ENCODE measurements at places on chromosomes 3 and 15.

- DNase-seq = no peak
Observed at GRCh38 chr3:36215241-36215640, 165.1 kb upstream of the STAC start.

DNA sequence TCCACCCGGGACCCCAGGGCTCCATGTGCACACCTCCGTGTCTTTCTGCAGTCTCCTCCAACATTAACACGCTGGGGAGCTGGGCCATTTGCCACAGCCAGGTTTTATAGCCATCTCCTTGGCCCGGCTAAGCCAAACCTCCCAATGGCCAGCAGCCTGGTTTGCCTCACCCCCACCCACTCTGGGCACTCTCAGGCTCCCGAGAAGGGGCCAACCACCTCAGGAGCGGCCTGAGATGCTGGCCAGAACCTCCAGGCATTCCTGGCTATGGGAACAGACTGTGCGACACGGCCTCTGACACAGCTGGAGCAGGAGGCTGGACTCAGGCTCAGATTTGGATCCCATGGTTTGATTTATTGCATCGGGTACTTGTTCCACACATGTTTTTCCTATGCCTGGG lies 289.7 kb downstream of the RPLP1 start:
- DNase-seq = no peak

GRCh38 chr3:14274999-14275961 lies 96.7 kb downstream of the LSM3 start:
- no peak for DNase-seq

DNA sequence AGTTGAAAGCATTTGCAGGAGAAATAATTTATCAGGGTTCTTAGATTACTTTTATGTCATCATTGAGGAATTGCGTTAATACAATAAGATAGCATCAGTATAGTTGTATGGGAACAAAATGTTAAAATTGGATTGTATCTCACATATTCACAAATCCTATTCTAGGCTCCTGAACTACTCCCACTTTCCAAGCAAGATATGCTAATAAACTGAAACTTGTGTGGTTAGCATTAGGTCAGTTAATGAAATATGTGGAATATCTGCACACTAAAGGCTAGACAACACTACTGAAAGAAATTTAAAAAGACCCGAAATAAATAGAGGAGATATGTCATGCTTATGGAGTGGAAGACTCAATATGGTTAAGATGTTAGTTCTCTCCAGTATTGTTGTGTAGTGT lies 272.7 kb downstream of the DOCK3 start:
- no peak for DNase-seq

- DNase-seq = no peak
Observed at GRCh38 chr3:196559826-196560225, 8.5 kb downstream of the WDR53 start.

- no peak for DNase-seq
Observed at GRCh38 chr3:1195947-1196346, 103.1 kb downstream of the CNTN6 start.

GRCh38 chr3:98763819-98764418 lies 779 bp downstream of the ST3GAL6 start:
- no peak for DNase-seq

GRCh38 chr3:112631257-112631656 lies 9.7 kb downstream of the CCDC80 start:
- DNase-seq = no peak

DNA sequence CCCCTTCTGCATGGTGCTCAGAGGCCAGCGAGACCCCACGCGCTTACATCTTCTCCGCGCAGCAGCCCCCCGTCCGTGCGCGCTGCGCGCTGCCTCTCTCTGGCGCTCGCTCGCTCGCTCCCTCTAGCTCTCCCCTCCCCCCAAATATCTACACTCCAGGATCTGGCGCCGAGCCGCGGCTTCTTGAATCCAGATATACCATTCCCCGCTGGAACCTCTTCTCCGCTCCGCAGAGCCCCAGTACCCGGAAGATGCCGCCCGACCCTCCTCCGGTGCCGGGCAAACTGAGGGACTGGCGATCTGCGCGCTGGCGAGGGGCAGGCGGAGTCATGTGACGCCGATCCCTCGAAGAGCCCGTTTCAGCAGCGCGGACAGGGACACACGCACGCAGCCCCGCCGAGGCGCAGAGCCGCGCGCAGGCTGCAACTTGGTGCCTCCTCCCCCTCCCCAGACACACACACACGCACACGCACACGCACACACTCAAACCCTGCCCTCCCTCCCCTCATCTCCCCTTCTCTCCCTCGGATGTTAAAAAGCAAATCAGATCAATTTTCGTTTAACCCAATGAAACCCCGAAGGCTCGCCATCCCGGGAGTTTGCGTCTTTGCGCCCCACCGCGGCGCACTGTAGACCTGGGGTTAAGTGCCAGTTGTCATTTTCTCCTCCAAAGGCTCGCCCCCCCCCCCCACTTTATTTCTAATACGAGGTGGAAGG lies at the start of gene RASGRF1:
Gene RASGRF1 (minus strand): TSS at position 294 of the 717 bp plus-strand sequence. CDS start 282 bp downstream, at position 12.
- DNase-seq = no peak
